Activated CD8-positive, alpha-beta memory T cell treated with anti-CD3 and anti-CD28 coated beads for 4 hours (primary cell): ENCODE measurements at places on chromosomes 1 and 21.

DNA sequence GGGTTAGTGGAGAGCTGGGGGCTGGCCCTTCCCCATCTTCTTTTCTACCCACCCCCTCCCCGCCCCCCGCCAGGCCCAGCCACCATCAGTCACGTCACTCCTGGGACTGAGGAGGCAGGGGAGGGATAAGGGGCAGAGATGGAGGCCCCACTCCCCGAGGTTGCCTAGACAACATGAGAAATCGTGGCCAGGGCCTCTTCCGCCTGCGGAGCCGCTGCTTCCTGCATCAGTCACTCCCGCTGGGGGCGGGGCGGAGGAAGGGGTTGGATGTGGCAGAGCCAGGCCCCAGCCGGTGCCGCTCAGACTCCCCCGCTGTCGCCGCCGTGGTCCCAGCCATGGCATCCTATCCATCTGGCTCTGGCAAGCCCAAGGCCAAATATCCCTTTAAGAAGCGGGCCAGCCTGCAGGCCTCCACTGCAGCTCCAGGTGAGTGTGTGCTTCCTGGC is 1.2 kb downstream of the AMPD2 start:
- peak; percentile 93 for DNase-seq

- no peak for DNase-seq
Observed at GRCh38 chr1:93256433-93256832, 75.9 kb downstream of the CCDC18 start.

DNA sequence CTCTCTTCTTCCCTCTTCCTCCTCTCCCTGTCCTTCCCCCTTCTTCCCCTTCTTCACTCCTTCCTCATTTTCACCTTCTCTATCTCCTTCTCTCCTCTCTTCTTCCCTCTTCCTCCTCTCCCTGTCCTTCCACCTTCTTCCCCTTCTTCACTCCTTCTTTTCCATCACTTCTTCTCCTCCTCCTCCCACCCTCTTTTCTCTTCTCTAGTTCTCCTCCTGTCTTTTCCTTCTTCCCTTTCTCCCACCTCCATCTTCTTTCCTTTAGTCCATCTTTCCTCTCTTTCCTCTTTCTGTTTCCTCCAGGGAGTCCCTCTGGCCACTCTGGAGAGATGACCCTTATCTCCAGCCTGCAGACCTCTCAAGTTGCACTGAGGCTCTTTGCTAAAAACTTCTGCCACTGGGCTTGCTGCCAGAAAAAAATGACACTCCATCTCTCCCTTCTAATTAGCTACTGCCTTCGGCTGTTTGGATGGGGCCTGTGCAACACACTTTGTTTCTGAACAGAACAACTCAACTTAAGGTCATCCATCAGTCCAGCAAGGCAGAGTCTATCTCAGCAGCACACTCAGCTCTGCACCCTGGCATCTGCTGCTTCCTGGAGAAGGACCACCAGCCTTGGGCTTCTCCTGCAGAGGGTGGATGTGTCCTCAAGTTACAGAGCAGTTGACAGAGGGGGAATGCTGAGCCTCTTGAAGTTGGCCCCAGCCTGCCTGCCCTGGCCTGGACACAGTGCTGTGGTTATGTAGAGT is 538.8 kb downstream of the MATN1 start:
- DNase-seq, result no peak

DNA sequence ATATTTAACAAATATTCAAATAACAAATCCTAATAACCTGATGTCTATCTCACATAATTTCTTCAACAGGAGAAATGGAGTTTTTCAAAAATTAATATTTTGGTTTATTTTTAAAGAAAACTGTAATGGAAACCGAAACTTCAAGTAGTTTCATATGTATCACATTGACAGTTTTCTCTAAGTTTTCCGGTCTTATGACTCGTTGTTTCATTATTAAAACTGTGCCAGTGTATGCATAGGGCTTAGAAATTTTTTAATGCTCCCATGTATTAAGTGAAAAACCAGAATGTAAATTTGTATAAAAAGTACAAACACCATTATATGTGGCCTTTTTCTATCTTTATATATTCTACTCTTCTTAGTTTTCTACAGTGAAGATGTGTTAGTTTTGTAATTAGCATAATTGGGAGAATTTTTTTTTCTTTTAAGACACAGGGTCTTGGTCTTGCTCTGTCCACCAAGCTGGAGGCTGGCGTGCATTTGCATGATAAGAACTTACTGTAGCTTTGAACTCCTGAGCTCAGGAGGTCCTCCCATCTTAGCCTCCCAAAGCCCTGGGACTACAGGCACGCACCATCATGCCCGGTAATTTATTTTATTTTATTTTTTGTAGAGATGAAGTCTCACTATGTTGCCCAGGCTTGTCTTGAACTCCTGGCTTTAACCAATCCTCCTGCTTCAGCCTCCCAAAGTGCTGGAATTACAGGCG is 43.9 kb upstream of the SAMSN1 start:
- DNase-seq, result no peak

DNA sequence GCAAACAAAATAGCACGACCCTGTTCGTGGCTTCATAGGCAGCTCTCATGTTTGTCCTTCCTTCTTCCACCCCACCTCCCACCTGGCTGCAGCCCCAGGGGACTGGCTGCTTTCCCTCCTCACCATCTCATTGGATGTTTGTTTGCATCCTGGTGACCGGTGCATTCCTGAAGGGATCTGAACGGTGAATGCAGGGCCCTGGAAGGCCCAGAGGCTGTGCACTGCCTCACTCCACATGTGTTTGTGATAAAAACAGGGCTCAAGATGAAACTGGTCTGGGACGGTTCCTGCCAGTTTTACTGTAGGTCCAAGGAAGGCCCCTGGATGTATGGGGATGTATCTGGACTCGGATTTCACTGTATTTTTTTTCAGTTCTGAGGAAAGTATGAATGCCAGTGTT is 42.8 kb downstream of the CNN3 start:
- no peak for DNase-seq

- no peak for DNase-seq
Observed at GRCh38 chr1:1259951-1260600, 13.6 kb upstream of the C1QTNF12 start.

DNA sequence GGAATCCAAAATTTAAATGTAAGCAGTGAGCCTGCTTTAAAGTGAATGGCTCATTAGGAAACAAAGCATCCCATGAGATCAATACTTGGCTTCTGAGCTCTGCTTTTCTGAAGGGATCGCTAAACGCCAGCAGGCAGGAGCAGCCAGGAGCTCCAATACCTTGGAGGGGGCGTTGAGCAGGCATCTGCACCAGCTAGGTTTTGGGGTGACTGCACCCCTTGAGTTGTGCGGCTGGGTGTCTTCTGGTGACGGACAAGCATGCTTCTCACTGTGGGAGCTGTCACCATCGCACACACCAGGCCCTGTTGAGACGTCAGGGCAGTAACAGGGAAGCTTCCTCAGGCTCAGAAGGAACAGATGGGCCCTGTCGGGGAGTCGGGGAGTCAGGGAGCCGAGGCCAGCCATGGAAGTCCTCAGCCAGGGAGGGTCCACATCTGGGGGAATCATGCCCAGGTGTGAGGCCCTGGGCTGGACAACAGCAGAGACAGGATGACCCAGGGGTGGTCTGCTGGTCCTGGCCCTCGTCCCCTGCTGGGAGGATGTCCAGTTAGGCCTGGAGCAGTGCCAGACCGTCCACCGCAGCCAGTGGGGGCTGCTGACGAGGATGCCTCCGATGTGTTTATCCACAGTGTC is 57.9 kb upstream of the ADARB1 start:
- DNase-seq, result no peak

- no peak for DNase-seq
Observed at GRCh38 chr1:213277036-213277435, 226.0 kb downstream of the RPS6KC1 start.

- no peak for DNase-seq
Observed at GRCh38 chr1:55724551-55725325, 509.6 kb upstream of the USP24 start.

DNA sequence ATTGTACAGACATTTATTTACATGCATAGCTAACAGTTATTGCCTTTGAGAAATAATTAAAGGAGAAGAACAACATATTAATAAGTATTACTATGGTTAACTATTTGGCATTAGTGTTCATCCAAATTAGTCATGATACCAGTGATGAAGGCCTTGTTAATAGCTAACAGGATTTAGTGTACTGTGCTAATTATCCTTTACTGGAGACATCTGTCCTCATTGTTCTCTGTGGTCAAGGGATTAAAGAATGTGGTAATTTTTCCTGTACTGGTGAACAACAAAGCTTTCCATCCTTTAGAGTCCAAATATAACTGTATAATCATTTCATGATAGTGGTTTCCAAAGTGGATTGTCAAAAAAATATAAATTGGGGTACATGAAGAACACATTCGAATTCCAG is 103.9 kb downstream of the ADGRL4 start:
- DNase-seq, result no peak

DNA sequence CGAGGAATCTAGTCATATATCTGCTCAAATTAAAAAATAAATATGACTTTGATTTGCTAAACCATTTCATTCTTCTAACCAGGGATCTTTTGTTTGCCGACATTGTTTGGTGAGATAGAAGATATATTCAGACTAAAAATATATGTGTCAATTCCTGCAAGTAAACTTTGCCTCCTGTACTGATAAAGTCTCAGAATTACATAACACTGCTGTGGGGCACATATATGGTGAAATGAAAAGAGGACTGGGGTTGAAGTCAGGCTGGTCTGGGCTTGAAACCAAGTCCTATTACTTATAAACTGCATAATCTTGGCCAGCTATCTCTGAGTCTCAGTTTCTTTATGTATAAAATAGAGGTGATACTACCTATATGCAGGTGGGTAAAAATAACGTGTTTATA is 9.8 kb downstream of the SCMH1 start:
- DNase-seq, result no peak

GRCh38 chr1:51998701-51999100 is 8.2 kb upstream of the RAB3B start:
- DNase-seq, result no peak

- no peak for DNase-seq
Observed at GRCh38 chr21:45146306-45146705, 71.9 kb downstream of the ADARB1 start.

DNA sequence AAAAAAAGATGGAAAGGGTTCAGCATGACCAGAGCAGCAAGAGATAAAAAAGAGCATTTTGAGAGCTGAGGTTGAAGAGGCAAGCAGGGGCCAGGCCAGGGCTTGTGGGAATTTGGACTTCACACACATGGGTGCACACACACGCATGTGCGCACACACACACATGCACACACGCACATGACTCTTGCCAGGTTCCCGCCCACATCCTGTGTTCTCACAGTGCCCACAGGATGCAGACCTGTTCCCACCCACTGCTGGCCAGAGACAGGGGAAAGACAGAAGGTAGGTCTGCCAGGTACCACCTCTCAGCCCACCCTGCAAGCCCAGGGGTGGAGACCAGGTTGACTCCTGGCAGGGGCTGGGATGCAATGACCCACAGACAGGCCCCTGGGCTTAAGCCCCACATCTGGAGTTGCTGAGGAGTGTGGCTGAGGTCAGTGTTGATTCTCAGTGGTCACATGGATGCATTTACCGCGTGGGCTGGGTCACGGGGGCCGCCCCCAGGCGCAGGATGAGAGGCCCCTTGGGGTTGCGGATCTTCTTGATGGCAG is 4.4 kb downstream of the COL16A1 start:
- no peak for DNase-seq

- DNase-seq, result no peak
Observed at GRCh38 chr1:7620196-7620595, 150.9 kb upstream of the VAMP3 start.

DNA sequence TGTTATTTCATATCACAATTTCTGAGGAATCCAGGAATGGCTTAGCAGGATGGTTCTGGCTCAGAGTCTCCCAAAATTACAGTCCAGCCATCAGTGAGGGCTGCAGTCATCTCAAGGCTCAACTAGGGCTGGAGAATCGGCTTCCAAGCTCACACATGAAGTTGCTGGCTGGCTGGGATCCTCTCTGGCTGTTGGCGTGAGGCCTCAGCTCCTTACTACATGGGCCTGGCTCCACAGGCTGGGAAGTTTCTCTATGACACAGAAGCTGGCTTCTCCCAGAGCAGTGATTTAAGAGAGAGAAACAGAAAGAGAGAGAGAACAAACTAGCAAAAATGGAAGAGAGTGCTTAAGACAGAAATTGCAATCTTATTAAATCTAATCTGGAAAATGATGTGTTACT is 38.8 kb upstream of the RGS8 start:
- no peak for DNase-seq
